ENCODE measurements at places on chromosomes 1 and 21.

GRCh38 chr1:116581323-116581885, 10.6 kb upstream of the CD58 start:
- DNase-seq = no peak

DNA sequence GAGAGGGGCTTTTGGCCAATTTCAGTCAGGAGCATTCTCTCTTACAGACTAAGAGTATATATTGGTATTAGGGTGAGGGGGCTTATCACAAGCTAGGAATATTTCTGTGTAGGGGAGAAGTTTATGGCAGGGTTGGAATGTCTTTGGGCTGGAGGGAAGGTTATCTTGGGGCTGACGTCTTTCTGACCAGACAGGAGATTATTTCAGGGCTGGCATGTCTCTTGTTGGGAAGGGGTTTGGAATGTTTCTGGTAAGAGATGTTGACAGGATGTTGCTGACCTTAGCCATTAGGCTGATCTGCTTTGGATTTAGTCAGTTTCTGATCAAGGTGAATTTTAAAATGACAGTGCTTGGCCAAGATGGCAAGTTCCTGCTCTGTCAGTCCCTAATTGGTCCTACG, 17.8 kb upstream of the HSD3B1 start:
- no peak for DNase-seq

- DNase-seq = no peak
Measured at GRCh38 chr1:48790397-48790796, 13.7 kb upstream of the BEND5 start.

DNA sequence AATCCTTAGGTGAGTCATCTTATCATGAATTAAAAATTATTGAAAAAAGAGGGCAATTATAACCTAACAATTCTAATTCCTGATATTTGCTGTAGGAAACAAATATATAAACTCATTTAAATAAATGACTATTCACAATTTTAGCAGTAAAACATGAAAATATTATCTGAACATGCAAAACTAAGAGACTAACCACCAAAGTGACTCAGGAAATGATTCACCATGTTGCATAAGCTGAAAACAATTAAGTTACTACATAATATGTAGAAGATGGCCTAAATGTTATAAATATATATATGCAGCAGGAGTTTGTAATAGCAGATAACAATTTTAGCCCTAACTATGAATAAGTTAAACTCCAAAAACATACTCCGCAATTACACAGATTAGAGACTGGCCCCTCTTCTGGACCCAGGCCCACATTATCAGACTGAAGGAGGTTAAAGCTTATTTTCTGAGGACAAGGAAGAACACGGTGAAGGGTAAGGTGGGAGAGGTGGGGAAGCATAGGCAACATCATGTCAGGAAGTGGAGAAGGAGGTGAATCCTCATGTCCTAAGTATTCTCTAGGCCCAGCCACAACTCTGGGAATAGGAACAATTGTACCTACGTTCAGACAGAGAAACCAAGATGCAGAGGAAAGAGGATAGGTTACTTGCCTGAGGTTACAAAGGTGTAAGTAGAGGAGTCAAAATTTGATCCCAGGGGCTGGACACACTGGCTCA, 15.6 kb upstream of the AIM2 start:
- peak; percentile 72 for DNase-seq

- no peak for DNase-seq
Measured at GRCh38 chr1:39392851-39393573, 98.4 kb upstream of the BMP8A start.

Measured in stromal cell of bone marrow (primary cell).